ENCODE measurements at places on chromosomes 1 and 21. TPM values are rescaled to one million over a fixed set of nuclear protein-coding genes. Genes with fewer than 3 reads are reported as not detected.

PCSK9 gene
- 3.2 TPM for total RNA-seq

DNA sequence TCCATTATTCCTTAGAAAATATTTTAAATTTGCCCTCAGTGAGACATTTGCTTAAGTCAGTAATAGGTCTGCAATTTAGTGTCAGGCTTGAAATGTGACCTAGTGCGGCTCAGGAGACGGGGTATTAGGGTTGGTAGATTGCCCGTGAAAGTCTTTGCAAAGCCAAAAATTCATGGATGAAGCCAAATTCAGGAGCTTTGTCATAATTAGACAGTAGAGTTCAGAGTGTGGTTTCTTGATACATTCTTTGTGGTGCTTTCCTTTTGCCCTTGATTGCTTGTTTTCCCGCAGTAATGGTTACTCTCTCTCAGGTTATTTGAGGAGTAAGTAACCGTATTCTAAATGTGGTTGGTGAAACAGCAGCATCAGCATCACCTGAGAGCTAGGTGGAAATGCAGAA, 120.7 kb downstream of the RPS6KC1 start:
- no peak overlapping the region for H3K27ac ChIP-seq
- no peaks in the 10 kb centered on the region for H3K27me3 ChIP-seq
- H3K36me3 ChIP-seq: no peaks in the 10 kb centered on the region
- H3K4me3 ChIP-seq: no peak overlapping the region
- H3K4me1 ChIP-seq: no peaks in the 10 kb centered on the region

- H3K4me1 ChIP-seq: no peaks in the 10 kb centered on the region
- no peaks in the 10 kb centered on the region for H3K36me3 ChIP-seq
- no peak overlapping the region for H3K4me3 ChIP-seq
- no peak overlapping the region for H3K27ac ChIP-seq
Observed at GRCh38 chr1:160546942-160547341, 23.9 kb upstream of the SLAMF6 start.

- H3K27ac ChIP-seq: no peak overlapping the region
- no peaks in the 10 kb centered on the region for H3K4me1 ChIP-seq
- H3K4me3 ChIP-seq: no peak overlapping the region
- H3K36me3 ChIP-seq: no peaks in the 10 kb centered on the region
- no peak for DNase-seq
- H3K27me3 ChIP-seq: no peaks in the 10 kb centered on the region
Observed at GRCh38 chr1:165006831-165007230, 349.7 kb downstream of the LMX1A start.
